ENCODE measurements at places on chromosomes 11 and 22. TPM values are rescaled to one million over a fixed set of nuclear protein-coding genes. Genes with fewer than 3 reads are reported as not detected.
A peak's percentile ranks its signal among the peaks of the same experiment; 100 is the strongest.

The TSSK2 gene
- total RNA-seq = not detected

The GPR83 gene
- total RNA-seq = not detected

The PANX3 gene
- total RNA-seq = not detected

The GLYAT gene
- not detected for total RNA-seq

The PSMD13 gene
- 127 TPM for total RNA-seq

The VSIG10L2 gene
- not detected for total RNA-seq

The OLFML1 gene
- total RNA-seq = not detected

The UPK3A gene
- total RNA-seq = not detected

The GDPD4 gene
- total RNA-seq = not detected

The OR52E6 gene
- not detected for total RNA-seq

The PTPRCAP gene
- not detected for total RNA-seq

The PIWIL4 gene
- total RNA-seq = 2.8 TPM

The MOGAT2 gene
- total RNA-seq = not detected

- DNase-seq = no peak
These were observed 1335.9 kb downstream of the TBC1D22A start for GRCh38 chr22:48098243-48098920.

- DNase-seq = no peak
These were observed 14.8 kb downstream of the GAB2 start for GRCh38 chr11:78402847-78403246.

- no peak for DNase-seq
These were observed 53.5 kb downstream of the PPP6R3 start for GRCh38 chr11:68513930-68514487.

- DNase-seq = no peak
These were observed 389.6 kb upstream of the ARHGAP42 start for GRCh38 chr11:100297516-100297915.

- peak; percentile 41 for DNase-seq
These were observed 15.9 kb downstream of the RHOG start for GRCh38 chr11:3824714-3825472.

DNA sequence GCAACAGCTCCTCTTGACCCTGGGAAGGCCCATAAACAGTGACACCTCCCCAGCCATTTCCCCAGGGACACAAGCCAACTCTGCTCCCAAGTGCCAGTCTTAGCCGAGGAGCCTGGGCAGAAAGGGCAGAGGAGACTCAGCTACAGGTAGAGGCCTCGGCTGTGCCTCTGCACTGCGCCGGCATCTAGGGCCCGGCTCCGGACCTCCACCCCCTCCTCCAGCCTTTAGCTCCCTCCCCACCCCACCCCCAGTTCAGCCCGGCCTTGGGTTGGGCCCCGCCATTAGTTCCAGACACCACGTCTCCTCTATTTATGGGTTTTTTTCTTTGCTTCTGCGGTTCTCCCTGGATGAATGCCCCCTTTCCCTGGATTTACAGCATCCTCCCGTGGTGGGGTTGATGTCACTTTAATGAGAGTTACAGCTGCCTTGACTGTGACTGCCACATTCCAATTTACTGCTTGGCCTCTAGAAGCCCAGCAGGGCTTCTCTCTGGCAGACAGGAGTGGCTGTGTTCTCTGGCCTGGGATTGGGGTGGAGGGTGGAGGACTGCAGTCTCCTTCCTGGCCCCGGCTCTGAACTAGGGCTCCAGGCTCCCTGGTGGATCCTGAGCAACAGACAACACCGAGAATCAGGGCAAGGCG lies 13.5 kb upstream of the OAF start:
- peak; percentile 48 for DNase-seq

DNA sequence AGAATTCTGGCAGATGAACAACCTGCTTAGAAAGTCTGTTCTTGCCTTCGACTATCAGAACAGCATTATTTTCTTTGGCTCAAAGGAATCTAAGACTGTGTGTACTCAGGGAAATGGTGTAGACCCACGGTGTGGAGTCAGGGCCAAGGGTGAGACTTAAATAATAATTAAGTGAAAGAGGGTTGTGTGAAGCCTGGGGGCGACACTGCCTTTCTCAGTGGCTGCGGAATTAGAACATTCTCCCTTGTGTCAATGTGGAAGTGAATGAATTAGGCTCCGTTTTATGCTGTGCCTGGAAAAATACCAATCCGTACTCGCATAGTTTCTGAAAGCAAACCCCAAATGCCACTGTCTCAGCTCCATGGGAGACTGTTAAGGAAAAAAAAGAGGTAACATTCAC lies 50.7 kb downstream of the NAV2 start:
- no peak for DNase-seq

GRCh38 chr11:2290351-2290841 lies 11.3 kb downstream of the C11orf21 start:
- DNase-seq = no peak

- DNase-seq = no peak
These were observed 615.9 kb upstream of the FAT3 start for GRCh38 chr11:91608677-91609076.

DNA sequence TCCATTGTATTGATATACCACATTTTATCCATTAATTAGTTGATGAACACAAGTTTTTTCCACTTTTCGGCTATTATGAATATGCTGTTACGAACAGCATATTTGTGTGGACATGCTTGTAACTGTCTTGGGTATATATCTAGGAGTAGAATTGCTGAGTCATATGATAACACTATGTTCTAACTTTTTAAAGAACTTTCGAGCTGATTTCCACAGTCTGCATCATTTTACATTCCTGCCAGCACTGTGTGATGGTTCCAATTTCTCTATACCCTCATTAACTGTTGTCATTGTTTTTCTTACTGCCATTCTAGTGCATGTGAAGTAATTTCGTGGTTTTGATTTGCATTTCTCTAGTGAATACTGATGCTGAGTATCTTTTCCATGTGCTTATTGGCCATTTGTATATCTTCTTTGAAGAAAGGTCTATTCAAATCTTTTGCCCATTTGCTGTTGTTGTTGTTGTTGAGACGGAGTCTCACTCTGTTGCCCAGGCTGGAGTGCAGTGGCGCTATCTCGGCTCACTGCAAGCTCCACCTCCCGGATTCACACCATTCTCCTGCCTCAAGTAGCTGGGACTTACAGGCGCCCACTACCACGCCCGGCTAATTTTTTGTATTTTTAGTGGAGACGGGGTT lies 7.4 kb upstream of the RCE1 start:
- peak; percentile 47 for DNase-seq

DNA sequence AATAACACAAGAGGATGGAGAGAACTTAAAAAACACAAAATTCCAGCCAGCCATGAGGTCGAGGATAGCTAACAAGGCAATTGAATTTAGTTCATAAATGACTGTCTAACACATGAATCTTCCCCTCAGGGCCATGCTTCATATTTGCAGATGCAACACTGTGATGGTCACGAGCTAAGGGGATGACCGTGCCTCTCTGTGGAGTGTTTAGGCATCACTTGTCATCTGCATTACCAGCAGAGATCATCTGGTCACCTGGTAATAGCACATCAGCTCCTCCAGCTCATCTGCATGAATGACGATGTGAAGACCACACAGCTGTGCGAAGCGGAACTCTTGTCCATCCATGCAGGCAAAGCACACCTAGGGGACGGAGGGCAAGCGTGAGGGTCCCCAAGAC lies 20.9 kb upstream of the SLC25A1 start:
- no peak for DNase-seq

DNA sequence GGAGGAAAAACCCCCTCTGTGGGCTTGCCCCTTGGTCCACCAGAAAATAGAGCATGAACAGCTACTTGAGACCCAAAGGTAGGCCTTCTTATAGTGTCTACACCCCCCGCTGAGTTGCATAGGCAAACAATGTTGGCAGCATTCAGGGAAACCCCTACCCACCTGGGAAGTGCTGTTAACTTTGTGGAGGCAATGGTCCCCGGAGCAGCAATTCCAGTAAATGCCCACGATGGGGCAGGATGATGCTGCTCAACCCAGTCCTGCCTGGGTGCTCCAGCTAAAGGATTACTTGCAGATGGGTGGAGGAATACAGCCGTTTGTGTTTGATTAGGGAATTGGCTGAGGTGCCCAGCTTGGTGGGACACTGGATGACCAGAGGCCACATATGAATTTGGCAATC lies 381.3 kb upstream of the ANO5 start:
- no peak for DNase-seq

GRCh38 chr11:34609187-34609751 lies 11.6 kb upstream of the EHF start:
- DNase-seq = no peak

- DNase-seq = no peak
These were observed 922 bp downstream of the HNRNPUL2 start for GRCh38 chr11:62726156-62726914.

DNA sequence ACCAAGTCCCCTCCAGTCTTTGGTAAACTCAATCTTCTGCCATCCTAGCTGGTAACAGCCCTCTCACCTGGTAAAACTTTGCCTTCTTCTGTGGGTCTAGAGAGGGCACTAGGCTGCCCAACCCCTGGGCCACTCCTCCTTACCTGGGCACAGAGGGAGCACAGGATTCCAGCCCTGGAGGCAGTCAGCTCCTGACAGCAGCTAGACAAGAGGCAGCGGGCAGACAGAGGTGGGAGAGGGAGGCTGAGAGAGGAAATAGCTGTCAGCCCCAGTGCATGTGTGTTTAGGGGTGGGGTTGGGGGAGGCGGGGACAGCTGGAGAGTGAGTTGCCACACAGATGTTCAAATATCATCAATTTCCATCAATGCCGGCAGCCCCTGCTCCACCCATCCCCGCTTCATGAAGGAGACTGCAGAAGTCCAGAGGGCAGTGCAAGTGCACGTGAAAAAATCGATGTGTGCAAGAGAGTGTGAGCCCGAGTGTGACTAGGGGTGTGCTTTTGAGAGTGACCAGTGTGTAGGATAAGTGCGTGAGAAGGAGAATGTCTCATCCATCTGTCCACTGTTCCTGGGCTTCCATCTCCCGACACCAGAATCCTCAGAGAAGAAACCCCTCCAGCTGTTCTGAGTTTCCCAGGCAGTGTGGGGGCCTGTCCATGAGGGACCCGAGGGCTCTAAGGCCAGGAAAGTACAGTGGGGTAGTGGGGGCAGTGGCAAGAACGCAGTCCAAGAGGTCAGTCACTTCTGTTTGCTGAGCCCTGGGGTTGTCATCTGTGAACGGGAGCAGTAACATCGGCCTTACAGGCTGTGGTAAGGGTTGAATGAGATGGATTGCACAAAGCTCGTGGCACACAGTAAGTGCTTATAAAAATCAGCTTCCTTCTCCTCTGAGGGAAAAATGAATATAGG lies at the start of gene PTGDR2:
Gene PTGDR2 (minus strand): TSS at position 225 of the 908 bp plus-strand sequence. CDS start 2,228 bp downstream, outside the sequence.
- DNase-seq = no peak

GRCh38 chr11:12246147-12246546 lies 131.2 kb upstream of the PARVA start:
- DNase-seq = no peak

- peak; percentile 53 for DNase-seq
These were observed 29.8 kb downstream of the SREBF2 start for GRCh38 chr22:41862530-41863266.

GRCh38 chr11:63879598-63880402 lies 37.2 kb downstream of the RCOR2 start:
- peak; percentile 82 for DNase-seq
